Activated CD4-positive, alpha-beta T cell treated with anti-CD3 and anti-CD28 coated beads for 1 hour (primary cell): ENCODE measurements at places on chromosomes 1 and 21.

- DNase-seq, result no peak
Measured at GRCh38 chr1:60841116-60842046, 241.0 kb upstream of the NFIA start.

DNA sequence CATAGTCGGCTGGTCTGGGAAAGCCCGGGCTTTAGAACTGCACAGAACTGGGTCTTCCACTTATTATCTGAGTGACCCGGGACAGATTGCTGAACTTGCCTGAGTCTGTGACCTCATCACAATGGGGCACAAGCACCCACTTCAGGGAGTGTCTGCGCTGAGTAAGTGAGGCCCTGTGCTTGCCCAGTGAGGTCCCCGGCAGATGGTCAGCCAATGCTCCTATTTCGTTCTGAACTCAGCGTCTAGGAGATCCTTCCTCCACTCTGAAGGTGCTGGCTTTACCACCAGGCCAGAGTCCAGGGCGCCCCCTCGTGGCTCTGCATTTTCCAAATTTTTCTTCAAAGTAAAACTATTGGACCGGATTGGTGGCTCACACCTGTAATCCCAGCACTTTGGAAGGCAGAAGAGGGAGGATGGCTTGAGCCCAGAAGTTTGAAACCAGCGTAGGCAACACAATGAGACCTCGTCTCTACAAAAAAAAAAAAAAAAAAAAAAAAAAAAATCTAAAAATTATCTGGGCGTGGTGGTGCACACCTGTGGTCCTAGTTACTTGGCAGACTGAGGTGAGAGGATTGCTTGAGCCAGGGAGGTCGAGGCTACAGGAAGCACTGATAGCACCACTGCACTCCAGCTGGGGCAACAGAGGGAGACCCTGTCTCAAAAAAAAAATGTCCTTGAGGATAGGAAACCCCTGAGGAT is 61.7 kb downstream of the FCRL5 start:
- no peak for DNase-seq

GRCh38 chr1:67919274-67920072 is 86.2 kb upstream of the GNG12 start:
- DNase-seq, result no peak

DNA sequence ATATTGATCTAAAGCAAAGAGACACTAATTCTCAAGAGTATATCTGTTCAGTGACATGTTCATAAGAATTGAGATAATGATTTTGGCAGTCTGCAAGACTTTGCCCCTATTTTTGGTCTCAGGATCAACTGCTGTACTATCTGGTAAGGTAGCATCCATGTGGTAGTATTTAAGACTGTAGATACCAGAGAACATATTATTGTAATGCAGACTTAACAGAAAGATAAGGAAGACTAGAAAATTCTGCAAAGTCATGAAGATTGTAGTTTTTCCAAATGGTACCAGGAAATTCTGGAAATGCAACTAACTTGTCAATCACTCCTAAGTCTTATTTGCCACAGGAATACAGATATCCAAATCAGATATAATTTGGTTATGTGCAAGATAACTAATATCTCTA is 35.1 kb downstream of the RNF2 start:
- no peak for DNase-seq

DNA sequence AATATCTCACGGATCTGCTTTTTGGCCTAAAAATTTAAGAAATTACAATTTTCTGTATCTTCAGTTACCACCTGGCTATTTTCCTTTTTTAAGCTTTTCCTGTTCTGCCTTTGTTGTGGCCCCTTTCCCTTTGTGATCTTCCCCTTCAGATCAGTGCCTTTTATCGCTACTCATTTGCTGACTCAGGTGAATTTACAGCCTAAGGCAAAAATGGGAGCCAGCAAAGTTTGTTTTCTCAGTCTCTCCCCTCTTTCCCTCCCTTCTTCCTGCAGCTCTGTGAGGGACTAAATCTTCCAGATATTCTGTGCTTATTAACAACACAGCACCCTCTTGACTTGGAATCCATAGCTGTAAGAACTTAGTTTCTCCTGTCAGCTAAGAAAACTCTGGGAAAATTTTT is 5.3 kb upstream of the PRRC2C start:
- no peak for DNase-seq

DNA sequence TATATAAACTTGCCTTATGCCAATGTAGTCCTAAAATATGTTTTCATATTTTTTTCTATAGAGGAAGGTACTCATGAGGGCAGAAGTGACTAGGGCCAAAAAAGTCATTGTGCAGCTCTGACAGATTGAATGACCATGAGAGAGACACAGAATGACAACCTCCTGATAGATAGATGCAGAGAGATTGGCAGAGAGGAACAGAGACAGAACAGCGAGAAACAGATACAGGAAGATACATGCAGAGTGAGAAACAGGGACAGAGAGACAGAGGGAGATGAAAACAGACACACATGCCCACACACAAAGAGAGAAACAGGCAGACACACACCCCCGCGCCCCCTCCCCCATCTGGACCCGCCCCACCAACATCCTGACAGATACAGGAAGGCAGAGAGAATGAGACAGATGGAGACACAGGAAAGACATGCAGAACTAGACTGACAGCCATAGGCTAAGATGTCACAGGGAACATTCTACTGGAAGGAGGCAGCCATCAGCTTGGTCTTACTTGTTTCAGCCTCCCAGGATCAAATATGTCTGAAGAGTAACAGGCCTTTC is 211.1 kb downstream of the ST6GALNAC3 start:
- DNase-seq, result no peak

- no peak for DNase-seq
Measured at GRCh38 chr21:14879458-14879857, 185.3 kb downstream of the NRIP1 start.

DNA sequence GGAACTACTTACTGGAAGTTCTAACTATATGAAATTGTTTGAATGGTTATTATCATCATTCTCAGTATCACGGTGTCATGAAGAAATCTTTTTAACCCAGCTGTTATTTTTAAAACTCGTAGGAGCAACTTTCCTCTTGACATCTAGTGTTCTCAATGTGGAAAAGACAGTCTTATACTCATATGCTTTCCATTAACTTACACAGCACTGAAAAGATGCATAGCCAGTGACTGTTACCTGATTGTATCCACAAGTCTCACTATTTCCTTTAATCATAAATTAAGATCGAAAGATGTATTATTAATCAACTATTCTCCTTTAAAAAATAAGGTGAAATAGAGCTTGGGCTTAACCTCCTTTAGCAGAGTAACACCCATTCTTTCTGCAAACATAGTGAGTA is 59.7 kb upstream of the TNFSF4 start:
- no peak for DNase-seq

DNA sequence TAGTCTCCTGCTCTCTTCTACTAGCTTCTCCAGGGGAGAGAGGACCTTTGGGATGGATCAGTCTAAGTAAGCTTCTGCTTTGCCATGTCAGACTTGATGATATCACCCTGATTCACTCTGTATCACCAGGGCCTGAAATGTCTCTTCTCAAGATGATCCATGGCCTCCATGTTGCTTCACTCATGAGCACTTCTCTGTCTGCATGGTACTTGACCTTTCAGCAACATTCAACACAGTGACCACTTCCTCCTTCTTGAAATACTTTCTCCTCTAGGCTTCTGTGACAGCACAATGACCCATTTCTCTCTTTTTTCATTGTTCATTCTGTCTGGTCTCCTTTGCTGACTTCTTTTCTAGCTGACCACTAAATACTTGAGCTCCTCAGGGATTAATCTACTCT is 35.3 kb upstream of the NGF start:
- DNase-seq, result no peak

- no peak for DNase-seq
Measured at GRCh38 chr1:180182643-180183311, 28.1 kb downstream of the QSOX1 start.

DNA sequence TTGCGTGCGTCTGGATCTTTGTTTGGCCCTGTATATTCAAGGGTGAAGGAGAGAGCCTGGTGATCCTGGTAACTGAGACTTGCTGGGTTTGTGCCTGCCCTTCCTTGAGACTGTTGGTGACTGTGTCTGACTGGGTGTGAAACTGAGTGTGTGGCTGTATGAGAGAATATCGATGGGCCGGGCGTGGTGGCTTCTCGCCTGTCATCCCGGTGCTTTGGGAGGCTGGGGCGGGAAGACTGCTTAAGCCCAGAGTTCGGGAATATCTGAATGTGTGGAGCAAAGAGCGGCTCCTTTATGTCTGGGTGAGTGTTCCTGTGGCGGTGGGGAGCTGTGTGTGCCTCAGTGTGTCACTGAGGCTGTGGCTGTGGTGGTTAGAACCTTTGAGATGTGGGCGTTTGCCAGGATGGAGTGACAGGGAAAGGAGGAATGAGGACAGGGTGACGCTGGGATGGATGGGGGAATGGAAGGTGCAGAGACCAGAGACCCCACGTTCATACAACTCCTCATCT is 2.7 kb upstream of the MARCKSL1 start:
- DNase-seq, result no peak

- DNase-seq, result no peak
Measured at GRCh38 chr1:225509770-225510169, 81.9 kb upstream of the LBR start.

DNA sequence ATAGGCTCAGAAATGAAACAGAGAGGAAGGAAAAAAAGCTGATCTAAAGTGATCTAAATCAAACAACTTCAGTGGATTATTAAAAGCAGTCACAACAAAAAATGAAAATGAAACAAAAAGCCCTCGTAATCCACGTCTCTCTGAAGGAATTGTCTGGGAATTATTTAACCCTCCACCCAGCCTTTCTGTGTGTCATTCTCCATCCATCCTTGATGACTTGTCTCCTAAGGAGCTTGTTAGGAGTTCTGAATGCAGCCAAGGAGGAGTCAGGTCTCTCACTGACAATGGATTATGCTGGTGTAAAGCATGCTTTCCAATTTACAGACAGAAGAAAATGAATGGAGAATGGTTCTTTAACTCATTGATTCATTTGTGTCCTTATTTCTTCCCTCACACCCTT is 359.3 kb upstream of the RUNX1 start:
- no peak for DNase-seq

GRCh38 chr1:13836136-13836535 is 136.1 kb downstream of the PRDM2 start:
- DNase-seq, result no peak

DNA sequence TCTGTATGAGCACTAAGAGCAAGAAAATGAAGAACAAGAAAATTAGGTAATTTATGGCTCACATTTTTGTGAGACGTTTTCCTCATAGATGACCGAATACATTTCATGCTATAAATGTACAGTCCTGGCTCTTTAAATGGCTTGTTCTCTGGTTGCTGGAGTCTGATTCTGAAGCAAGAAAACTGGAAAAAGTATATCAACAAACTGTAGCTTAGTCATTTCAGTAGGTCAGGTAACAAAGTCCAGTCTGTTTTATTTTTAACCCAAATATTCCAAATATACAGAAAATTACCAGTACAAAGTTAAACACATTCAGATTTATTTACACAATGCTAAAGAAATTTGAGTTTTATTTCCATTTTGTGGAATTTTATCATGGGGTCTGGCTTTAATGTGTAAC is 2.5 kb upstream of the MYBPHL start:
- no peak for DNase-seq

GRCh38 chr1:58035523-58035922 is 511.0 kb downstream of the OMA1 start:
- DNase-seq, result no peak

DNA sequence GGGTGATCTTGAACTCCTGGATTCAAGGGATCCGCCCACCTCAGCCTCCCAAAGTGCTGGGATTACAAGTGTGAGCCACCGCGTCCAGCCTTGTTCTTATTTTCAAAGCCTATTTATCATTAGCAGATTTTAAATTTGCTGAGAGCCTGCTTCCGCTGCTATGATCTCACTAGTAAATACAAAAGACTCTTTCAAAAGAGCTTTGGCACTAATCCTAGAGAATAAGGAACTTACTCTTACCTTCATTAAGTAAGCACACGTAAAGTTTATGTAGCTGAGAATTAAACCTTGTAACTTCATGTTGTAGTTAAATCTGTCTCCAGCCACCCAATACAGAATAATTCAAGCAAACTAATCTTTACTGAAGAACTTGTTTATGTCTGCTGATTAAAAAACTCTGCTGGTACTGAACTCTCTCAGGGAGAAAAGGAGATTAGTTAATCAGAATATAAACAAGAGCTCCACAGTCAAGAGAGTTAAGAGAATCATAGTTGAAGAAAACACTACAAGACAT is 72.3 kb downstream of the RUSC1 start:
- DNase-seq, result no peak

DNA sequence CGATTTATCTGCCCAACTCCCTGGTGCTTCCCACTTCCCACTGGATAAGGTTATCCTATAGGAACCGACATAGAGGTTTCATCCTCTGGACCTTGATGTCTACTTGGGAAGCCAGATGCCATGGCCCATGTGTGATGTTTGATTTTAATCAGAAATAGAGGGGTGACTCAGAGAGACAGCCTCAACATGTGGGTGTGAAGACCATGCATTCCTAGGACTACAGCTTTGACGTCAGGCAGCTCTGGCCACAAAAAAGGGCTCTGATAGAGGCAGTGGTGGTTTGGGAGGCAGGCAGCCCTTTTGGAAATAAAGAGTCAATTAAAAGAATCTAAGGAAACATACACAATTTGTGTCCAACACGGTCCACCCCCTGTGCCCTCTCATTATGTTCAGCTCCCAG is 5.2 kb upstream of the SH2D2A start:
- no peak for DNase-seq
